ENCODE measurements at places on chromosomes 3 and 15.

DNA sequence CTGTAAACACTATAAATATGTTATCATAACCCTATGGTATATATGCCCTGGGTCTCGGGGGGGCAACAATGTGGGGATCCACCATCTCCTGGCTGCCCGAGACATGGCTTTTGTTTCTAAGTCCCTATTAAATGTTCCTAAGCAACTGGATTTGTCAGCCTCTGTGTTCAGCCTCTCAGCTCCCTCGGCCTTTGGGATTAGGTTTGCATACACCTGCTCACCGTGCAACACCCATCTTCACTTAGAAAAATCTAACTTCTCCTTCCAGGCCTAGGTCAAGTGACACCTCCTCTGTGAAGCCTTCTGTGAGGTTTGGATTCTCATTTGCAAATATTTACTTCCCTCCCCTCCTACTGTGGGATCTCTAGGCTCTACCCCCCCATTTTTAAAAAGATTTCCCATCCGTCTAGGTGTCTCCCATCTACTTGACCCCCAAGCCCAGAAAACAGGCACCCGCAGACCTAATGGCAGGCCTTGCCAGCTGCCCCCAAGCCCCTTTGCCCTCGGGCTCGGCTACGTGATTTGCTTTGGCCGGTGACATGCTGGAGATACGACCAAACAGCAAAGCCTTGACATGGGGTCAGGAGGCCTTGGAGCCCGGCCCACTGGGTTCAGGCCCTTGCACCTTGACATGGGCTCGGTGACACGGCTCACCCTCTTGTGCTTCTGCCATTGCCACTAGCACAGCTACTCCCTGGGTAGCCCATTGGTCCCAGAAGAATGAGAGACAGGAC lies 66.0 kb upstream of the BLM start:
- no peak for DNase-seq

- DNase-seq: peak; percentile 5
Observed at GRCh38 chr3:57923101-57923500, 85.1 kb upstream of the FLNB start.

DNA sequence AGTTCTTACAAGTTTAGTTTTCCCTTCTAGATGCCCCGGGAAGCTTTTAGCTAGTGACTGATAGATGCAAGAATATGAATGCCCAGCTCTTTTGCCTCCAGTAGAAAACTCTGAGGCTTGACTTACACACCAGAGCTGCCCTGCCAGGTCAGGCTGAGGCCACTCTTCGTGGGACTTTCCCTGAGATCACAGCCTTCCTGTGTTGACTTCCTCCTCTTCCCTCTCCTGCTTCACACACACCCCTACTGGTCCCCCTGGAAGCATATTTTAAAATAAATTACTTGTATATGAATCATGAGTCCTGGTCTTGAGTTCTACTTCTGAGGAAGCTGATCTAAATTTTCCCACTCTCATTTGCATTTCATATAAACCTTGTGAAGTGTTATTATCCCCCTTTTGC lies 413.7 kb downstream of the PDCD6IP start:
- no peak for DNase-seq

GRCh38 chr15:65619626-65620290 lies 2.0 kb upstream of the SLC24A1 start:
- no peak for DNase-seq

DNA sequence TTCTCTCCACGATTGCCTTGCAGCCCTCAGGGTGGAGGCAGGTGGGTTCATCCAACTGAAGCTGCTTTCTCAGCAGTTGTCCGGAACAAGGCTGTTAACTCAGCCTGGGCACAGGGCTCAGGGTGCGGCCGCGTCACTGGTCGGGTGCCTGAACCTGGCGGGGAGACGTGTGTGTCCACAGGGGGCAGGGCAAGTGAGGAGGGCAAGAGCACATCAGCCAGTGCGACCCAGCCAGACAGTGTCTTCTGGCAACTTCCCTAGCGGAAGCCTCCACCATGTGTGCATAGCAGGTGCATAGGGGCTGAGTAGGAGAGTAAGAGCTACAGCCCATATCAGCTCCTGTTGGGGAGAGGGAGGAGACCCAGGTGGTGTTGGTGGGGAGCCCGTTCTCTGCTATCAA lies 150.4 kb upstream of the THRB start:
- no peak for DNase-seq

DNA sequence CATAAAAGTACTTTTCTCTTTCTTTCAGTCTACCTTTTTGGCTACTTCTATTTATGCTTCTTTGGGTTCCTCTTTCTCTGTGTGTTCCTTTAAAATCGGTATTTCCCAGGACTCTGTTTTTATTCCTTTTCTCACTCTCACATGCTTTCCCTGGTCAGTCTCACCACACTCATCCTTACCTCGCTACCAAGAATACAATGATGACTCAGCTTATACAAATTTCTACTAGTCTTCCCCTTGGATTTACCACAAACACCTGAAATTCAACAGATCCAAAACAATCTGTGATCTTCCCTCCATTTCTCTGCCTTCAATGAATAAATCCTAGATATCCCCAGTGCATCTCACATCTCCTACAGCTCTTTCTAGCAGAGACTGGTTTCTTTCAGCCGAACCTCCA lies 52.9 kb downstream of the TUBGCP4 start:
- DNase-seq: no peak

- no peak for DNase-seq
Observed at GRCh38 chr3:172138792-172139507, 99.6 kb downstream of the FNDC3B start.

DNA sequence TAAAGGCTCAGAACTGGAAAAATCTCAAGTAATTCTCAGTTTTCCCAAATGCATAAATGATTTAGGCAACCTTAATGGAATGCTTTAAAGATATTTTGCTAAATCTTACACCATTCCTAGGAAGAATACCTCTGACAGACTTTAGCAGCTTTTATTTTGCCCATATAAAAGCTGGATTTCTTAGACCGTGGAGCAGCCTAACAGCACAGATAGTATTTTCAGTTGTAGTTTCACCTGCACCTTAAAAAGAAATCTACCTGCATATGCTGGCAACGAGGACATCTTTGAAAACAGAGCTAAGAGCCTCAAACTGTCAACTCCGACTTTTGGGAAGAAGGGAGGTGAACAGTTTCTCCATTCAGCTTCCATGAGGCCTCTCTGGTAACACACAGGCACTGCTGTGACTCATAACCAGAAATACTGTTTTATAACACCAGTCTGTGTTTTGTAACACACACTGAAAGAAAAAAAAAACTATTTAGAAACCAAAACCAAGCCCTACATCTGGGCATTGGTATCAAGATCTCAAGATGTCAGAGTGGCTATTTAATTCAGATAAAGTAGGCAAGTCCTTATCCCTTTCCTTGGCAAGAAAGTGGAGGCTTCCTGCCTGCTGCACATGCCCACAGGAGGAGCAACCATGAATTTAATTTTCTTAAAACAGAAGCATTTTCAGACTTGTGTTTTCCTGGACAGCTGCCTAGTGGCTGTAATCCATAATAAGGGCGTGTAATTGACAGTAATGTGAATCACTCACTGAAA lies 181.5 kb upstream of the ICE2 start:
- DNase-seq: no peak

GRCh38 chr3:169305460-169305859 lies 358.1 kb downstream of the MECOM start:
- DNase-seq: no peak

DNA sequence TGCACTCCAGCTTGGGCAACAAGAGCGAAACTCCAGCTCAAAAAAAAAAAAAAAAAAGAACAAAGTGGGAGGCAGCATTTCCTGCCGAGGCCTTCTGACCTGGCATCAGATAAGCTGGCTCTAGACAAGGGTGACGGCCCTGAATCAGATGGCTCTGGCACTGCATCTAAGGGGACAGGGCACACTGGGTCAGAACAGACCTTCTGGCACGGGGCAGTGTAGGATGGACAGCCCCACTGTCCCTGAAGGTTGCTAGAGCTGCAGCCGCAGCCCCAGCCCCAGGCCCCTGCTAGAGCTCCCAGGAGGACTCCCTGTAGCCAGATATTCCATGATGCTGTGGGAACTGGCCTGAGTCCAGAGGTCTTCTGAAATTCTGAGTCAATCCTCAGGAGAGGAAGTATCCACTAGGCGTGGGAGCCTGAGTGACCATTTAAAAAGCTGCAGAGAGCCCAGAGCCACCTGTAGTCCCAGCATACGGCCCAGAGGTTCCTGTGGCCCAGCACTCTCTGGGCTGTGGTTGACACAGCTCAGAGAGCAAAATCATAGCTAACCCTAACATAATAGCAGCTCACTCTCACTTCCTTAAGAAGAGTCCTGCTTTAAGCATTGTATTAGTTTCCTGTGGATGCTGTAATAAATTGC lies 69.2 kb upstream of the MFGE8 start:
- DNase-seq: no peak

- DNase-seq: peak; percentile 78
Observed at GRCh38 chr3:185152410-185153170, at the start of gene C3orf70. Gene C3orf70 (minus strand): TSS chr3:185153060. CDS start chr3:185152823, 237 bp downstream.

- no peak for DNase-seq
Observed at GRCh38 chr15:66771351-66771650, 69.3 kb downstream of the SMAD6 start.

DNA sequence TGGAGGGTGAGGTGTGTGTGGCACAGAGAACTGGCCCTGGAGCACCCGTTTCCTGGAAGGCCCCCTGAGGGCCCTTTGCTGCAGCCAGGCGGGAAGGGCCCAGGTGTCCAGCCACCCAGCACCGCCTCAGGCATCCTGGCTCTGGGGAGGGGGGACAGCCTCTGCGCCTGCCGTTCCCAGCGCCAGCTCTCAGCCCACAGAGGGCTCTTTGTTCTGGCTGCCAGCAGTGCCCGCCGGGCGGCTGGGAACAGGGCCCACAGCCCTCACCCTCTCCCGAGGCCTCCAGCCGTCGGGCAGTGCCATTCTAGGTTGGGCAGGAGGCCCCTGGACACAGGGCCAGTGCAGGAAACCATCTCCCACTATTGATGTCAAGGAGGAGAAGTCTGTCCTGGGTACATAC lies 8.3 kb downstream of the SLC38A3 start:
- no peak for DNase-seq

- DNase-seq: no peak
Observed at GRCh38 chr3:171850320-171850959, 7.3 kb downstream of the TMEM212 start.

GRCh38 chr15:59994888-59995557 lies 9.1 kb upstream of the FOXB1 start:
- DNase-seq: no peak

DNA sequence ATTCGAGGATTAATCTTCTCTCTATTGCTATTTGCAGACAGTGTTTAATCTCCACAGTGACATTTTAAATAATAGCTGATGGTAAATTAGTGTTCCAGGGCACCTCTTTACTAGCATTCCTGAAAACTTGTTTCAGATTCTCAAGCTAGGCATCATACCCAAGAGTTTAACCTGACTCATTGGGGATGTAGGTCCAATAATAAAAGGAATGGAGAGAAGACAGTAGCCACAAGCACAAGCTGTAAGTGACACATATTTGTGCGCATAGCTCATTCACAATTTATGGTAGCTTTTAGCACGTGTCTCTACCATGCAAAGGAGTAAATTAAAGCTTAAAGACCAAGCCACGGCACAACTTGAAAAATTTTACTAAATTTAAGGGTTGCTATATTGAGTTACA lies 171.3 kb upstream of the FAM3D start:
- DNase-seq: no peak

GRCh38 chr15:88736204-88736603 lies 67.0 kb upstream of the ACAN start:
- DNase-seq: no peak

DNA sequence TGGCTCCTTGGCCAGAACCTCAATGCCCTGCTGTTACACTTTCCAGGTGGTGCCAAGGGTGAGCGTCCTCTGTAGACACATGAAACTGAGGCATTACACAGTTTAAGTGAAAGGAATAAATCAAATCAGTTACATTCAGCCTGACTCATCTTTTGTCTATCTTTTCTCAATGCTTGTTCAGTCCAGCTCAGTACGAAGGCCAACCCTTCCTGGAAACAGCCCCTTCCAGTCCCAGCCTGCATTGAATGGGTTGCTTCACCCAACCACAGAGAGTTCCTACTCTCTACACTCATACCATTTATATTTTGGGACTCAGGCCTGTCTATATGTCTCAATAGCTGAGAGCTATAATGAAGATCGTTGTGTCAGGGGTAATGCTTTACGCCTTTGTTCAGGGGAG lies 363.6 kb downstream of the RORA start:
- no peak for DNase-seq

GRCh38 chr15:48862705-48863104 lies 15.2 kb upstream of the EID1 start:
- no peak for DNase-seq

DNA sequence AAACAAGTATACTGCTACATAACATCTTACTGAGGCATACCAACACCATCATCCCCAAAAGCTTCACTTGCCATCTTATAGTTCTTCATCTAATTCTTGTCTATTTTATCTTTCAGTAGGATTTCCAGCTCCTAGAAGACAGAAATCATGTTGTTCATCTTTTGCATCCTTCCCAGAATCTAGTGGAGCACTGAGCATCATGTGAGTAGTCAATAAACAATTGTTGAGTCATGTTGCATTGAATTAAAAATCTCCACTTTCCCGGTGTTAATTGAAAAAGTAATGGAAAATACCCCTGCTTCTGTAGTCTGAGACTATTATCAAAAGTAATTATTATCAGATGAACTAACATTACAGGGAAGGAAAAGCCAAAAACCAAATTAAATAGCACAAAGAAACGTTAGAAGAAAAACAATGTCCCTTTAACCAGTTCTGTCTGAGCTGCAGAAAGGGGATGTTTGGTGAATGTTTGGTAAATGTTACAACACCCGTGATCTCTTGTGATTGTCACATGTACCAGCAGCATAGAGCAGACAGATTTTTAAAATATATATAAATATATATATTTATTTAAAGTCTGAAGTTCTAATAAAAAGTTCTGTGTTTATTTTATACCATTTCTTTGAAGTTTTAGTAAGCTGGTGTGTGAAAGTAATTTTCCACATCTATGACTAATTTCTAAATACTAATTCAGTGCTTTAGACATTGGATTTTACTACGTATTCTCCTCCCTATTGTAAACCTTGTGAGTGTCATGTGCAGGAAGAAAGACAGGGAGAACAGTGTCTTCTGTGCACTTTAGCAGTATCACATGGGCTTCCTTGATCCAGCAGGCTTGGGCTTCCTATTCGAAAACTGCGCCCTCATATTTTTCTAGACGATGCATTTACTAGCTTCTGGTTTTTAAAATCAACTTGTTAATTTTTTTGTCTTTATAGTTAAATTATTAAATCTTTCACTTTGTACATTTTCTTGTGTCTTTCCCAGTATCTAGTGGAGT lies 85.6 kb downstream of the RAP2B start:
- no peak for DNase-seq

GRCh38 chr3:108345492-108346205 lies 49.3 kb downstream of the HHLA2 start:
- DNase-seq: no peak

- no peak for DNase-seq
Observed at GRCh38 chr3:71350998-71351397, 232.5 kb downstream of the FOXP1 start.

- DNase-seq: no peak
Observed at GRCh38 chr3:29291982-29292363, 11.1 kb downstream of the RBMS3 start.

DNA sequence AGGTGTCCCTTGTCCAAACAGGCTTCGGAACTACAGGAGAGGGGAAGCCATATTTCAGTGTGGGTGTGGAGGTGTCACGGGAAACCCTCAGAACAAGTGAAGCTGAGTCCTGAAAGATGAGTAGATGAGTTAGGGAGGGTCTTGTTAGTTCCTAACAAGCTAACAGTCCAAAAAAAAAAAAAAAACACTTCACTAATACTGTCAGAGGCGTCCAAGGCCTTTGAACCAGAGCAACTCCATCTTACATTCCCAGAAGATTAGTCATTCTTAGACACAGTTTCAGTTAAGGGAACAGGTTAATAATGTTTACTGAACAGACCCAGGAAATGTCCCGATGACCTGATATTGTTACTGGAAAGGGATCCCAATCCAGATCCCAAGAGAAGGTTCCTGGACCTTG lies 7.0 kb upstream of the ATP8B4 start:
- no peak for DNase-seq
